ENCODE measurements at places on chromosomes 4 and X.

GRCh38 chr4:147734496-147734895 lies 2.6 kb downstream of the ARHGAP10 start:
- no peak for DNase-seq

- no peak for DNase-seq
These were observed 1422.0 kb downstream of the ADGRL3 start for GRCh38 chr4:62622089-62622488.

DNA sequence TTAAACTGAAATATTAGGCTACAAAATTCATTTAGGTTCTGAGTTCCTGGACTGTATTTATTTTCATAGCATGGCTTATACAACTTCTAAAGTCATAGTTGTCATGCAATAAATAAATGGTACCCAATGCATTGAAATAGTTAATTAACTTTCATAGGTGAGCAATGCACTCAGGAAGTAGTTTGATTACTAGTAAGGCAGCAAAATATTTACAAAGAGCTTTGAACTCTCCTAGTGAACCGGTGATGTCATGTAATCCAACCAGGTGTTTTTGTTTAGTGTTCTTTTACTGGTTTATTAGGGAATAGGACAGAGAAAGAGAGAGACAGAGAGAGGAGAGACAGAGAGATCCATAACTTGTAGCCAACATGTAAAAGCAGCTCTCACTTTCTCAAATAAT lies 228.6 kb upstream of the CTSO start:
- DNase-seq: no peak

DNA sequence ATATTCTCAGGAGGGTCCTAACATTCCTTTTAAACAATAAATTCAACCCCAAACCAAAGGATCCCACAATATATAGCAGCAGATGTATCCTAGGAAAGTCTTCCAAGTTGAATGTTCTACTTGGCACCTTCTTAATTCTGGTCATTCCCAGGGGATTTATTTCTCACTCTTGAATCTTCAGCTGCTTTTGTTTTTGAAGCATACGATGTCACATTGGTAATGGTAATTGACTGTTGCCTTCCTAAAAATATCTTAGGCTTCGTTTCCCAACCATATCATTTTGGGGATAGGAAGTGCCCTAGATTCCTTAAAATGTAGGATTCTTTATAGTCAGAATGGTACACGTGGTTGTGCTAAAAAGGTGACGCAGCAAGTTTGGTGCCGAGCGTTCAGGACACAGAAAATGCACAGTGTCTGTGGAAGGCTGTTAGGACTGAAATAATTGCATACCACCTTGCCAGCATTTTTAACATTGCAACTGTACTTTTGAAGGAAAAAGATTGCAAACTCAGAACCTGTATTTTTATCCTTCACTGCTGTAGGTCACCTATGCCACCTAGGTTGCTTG lies 8.1 kb downstream of the SNX25 start:
- no peak for DNase-seq

GRCh38 chr4:140854168-140854567 lies 98.0 kb upstream of the TBC1D9 start:
- DNase-seq: no peak

DNA sequence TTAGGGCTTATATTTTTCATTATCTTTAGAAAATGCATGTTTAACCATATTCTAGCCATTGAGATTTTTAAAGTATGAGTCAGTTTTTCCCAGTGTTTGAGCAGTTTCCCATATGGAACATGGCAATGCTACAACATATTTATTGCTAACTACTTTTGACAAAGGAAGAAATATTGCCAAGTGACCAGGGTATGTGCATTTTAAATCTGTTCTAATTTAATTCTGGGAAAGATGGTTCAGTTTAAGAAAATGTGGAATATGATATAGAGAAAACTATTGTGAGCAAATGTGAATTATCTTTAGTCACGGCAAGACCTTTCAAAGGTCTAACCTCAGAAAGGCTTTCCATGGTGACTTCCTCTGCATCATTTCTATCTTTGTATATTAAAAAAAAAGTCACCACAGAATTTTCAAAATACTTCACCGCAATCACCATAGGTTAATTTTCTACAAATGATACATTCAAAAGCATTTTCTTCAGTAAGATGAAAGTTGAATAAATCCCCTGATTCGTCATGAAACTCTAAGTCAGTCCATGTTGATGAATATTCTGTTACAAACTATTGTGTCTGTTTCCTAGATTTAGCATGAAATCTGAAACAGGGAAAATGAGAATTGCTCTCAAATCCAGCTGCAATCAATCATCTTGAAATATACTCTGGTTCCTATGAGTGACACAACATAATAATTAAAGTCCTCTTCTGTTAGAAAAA lies 2349.0 kb upstream of the TENM3 start:
- no peak for DNase-seq
